Fibroblast of the aortic adventitia (primary cell): ENCODE measurements at places on chromosomes 7 and 10. TPM values are rescaled to one million over a fixed set of nuclear protein-coding genes. Genes with fewer than 3 reads are reported as not detected.

DNA sequence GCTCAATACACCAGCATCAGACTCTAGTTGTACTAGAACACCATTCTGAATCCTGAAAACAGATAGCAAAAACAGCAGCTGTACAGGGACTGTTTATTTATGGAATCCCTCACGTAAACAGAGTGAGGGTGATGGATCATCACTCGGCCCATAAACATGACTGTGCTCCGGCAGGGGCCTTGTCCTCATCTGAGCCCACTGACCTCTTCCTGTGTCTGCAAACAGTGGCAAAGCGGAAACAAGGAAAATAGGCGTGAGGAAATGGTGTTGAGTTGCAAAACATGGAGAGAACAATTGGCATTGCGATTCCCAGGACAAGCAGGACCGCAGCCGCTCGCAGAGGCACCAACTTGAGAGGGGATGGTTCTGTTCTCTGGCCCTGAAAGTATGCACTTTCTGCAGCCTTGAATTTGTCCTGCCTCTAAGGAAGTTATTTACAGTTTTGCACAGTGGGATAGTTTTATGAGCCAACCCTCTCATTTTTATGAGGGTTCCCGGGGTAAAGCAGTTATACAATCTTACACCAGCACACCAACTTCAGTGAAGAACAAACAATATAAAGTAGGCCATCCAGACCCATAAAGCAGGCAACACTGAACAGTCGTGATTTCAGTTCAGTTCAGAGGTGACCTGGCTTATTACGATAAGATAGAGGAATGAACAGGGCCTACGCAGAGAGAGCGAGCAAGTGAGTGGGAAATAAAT lies 248.0 kb upstream of the FZD8 start:
- no peak for DNase-seq

DNA sequence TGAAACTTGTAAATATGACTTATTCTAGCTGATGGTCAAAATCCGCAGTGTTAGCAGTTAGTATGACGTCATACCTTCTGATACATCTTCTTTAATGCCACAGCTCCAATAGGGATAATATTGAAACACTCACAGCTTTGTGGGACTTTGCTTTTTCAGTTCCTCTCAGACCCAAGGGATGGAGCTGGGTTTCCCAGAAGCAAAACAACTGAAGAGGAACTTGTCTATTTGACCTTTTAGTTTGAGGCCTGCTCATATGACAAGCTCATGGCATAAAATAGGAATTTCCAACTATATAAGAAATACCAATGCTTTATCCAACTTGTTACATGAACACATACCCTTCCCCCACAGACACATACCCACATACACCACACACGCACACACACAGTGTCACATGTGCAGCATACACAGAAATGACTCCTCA lies 31.6 kb upstream of the C10orf67 start:
- no peak for DNase-seq

- no peak for DNase-seq
Observed at GRCh38 chr7:155372782-155373358, 75.2 kb downstream of the INSIG1 start.

DNA sequence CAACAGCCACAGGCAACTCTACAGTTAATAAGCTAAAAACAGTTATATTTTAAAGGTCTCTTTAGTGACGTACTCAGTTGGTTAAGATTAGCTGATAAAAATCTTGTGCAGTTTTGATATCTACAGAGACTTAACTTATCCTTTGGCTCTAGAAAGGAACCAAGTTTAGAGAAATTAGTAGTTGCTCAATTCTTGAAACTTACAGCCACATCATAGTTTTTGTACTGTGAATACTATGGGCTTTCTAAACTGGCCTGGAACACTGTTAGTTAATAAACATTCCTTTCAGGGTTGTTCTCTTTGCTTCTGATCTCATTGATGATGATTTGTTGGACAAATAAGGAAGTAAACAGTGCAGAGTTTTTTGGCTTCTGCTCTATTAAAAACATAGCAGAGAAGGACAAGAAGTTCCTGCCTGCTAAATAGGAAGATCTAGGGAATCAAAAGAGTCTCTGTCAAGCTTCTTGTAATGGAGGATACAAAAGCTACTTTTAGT lies 73.1 kb downstream of the MKLN1 start:
- DNase-seq = peak; percentile 12

- no peak for DNase-seq
Observed at GRCh38 chr7:132446666-132447278, 129.5 kb downstream of the PLXNA4 start.

GRCh38 chr7:118104812-118105441 lies 79.0 kb upstream of the LSM8 start:
- DNase-seq = peak; percentile 49

DNA sequence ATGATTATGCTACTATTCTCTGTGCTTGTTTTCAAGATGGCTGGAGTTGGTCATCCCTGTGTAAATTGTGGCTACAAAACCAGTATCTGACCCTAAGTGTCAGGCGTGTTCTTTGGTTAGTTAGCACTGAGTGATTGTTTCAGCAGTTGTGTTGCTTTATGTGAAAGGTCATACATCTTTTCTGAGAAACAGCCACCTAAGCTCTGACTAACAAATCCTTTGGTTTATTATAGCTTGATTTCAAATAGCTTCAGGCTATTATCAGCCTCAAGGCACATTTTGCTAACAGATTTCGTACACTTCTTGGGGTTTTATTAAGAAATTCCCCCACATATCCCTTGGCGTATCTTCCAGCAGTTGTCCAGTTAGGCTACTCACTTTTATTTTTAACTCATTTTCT lies 4.8 kb upstream of the ADRB1 start:
- DNase-seq = no peak

DNA sequence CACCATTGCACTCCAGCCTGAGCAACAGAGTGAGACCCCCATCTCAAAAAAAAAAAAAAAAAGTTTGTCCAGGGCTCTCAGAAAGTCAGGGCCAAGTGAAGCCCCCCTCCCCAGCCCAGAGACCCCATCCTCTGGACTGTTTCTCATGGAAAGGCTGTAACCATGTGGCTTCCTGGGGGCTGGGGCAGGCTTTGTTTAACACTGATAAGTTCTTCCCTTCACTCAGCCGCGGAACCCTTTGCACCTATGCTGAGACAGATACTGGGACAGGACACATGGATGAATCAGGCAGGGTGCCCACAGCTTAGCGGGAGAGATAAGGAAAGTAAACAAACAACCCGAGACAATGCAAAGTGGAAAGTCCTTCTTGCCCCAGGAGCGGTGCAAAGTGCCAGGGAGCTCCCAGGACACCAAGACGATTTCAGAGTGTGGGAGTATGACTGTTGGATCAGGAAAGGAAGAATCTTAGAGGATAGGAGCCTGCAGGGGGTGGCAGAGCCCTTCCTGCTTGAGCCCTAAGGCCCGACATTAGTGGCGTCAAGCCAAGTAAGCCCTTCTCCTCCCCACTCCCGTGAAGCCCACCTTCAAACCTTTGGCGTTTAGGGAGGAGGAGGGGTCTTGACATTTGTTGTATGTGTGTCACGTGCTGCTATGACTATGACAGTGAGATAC lies 11.6 kb downstream of the MLXIPL start:
- peak; percentile 44 for DNase-seq

- DNase-seq = no peak
Observed at GRCh38 chr10:97629289-97629688, 4.0 kb downstream of the MORN4 start.

- no peak for DNase-seq
Observed at GRCh38 chr10:63262430-63263073, 129.4 kb downstream of the NRBF2 start.

NEBL gene
- 0.09 and 4.3 TPM in 2 replicates for total RNA-seq
